ENCODE measurements at places on chromosomes 16 and 17.

- DNase-seq, result no peak
These were observed 11.0 kb downstream of the DCAKD start for GRCh38 chr17:45040459-45040858.

DNA sequence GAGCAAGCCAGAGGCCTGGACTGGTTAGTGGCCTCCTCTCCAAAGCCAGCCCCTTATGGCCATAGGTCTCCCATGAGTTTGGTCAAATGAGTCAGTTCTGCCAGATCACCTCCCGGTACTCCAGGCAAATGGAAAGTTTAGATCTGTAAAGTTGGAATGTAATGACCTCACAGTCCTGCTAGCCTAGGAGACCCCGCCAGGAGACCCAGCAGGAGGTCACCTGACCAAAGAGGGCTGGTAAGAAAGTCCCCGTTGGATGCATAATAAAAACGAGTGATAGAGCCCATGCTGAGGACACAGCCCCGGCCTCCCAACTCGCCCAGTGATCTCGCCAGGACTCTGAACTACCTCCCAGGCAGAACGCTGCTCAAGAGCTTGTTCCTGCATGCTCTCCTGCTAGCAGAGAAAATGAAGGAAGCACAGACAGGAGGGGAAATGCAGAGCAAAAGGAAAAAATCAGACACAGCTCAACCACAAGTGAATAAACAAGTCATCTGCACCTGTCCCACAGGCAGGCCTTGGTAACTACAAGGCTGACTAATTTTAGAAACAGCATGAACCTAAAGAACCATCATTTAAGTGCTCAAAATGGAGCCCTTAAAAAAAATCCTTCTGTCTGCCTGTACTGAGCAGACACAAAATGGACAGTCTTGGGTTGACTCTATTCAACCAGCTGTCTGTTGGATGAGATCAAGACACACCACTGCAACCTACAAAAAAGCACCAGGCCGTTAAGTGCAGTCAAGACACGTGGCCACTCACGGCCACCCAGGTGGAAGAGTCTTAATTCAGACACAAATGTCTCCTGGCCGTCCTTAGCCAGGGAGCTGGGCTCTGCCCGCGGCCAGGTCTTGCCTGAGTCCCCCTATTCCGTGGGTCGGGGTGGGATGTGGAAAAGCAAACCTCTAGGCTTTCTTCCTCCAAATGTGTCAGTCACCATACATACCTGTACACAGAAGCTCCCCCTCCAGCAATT, 9.2 kb downstream of the CDIP1 start:
- DNase-seq, result no peak

- no peak for DNase-seq
These were observed 65.0 kb downstream of the NXN start for GRCh38 chr17:914561-914960.

- DNase-seq, result no peak
These were observed 15.4 kb downstream of the SEZ6L2 start for GRCh38 chr16:29883987-29884386.

- DNase-seq, result no peak
These were observed 2.5 kb upstream of the HS3ST6 start for GRCh38 chr16:1920727-1921171.

DNA sequence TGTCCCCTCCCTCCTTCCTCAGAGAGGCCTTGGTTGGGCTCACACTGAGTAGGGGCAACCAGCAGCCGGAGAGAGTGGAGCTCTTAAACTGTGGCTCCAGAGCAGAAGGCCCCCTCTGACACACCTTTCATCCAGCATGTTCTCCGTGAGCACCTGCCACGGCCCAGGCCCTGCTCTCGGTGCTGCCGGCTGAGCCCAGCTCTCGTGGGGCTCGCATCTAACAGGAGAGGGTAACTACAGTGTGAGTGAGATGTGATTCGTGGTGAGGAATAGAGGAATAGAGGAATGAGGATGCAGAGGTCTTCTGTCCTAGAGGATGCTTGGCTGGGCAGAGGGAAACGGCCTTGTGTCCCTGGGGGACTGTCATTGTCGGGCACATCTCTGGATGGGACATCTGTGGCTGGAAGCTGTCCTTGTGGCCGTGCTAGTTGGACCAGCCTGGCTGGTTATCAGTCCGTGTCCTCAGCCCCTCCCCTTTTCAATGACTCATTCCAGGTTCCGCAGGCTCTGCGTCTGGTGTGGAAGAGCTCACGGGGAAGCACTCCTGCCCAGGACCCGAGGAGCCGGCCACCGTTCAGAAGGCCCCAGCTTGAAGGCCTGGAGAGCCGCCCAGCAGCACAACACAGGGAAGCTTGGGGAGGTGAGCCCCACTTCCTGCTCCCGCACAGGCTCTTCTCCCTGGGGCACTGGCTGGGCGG, 11.9 kb upstream of the DNASE1 start:
- peak; percentile 69 for DNase-seq

DNA sequence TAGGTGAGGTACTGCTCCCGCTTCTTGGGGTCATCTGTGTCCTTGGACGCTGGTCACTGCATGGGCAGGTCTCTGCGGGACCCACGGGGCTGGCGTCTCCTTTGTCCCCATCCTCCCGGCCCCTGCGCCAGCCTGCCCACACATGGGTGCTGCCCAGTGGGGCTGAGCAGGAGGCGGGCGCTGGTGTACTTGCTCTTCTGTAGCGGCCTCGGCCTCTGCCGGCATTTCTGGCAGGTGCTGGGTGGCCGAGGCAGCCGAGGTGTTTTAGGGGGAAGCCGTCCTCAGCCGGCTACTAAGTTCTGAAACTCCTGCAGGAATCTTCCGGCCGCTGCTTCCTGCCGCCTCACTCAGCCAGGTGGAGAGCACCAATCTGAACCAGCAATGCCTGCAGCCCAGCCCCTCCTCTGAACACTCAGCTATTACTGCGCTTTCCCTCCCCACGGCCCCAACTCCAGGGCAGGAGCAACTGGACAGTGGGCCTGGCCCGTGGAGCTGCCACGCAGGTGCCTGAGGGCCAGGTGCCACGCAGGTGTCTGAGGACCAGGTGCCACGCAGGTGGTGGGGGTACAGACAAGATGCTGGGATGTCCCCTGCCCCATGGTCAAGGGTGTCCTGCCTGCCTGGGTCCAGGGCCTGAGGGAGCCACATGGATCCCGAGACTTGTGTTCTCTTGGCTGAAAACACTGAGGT, 10.0 kb downstream of the DECR2 start:
- DNase-seq, result no peak

DNA sequence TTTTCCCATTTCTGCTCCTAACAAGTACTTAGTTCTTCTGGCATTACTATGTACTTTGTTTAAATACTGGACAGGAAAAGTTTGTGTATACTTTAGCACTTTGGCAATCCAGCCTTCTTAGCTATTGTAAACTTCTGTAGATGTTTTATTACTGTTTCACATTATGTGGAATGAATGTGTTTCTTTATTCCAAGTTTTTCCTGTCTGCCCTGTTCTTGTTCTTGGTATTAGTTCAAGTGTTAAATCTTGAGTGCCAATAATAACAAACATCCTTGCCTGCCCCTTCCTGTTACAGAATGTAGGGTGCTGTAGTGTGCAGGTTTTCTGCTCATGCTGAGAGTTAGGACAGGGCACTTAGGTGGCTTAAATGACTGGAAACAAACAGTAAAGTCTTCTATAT, 7.3 kb upstream of the CAPNS2 start:
- DNase-seq, result no peak

DNA sequence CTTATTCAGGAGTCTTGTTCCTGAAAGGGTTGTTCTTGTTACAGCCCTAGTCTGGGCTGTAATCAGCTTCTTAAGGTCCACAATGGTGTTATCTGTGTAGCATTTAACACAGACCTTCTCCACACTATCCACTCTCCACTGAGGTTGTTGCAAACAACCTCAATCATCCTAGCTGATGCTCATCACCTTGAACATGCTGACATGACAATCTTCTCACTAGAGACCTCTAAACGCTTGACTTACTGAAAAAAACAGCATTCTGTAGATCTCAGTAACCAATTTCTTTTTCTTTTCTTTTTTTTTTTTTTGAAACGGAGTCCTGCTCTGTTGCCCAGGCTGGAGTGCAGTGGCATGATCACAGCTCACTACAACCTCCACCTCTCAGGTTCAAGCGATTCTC, 3.6 kb downstream of the TNFRSF17 start:
- no peak for DNase-seq

Measured in vagina (tissue), 2 donors.